ENCODE measurements at places on chromosomes 4 and X.

- no peak for DNase-seq
Observed at GRCh38 chrX:18861511-18861910, 122.4 kb downstream of the PHKA2 start.

- no peak for DNase-seq
Observed at GRCh38 chr4:166823848-166824247, 410.4 kb downstream of the SPOCK3 start.

DNA sequence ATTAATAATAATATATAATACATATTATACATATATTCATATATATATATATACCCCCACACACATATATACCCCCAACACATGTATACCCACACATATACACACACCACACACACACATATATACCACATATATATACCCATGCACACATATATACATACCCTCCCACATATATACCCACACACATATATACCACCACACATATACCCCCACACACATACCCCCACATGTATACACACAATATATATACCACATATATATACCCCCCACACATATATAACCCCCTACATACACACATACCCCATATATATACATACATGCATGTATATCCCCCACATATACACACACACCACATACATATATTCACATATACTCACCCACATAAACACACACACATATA is 52.0 kb downstream of the NSG1 start:
- DNase-seq: no peak

DNA sequence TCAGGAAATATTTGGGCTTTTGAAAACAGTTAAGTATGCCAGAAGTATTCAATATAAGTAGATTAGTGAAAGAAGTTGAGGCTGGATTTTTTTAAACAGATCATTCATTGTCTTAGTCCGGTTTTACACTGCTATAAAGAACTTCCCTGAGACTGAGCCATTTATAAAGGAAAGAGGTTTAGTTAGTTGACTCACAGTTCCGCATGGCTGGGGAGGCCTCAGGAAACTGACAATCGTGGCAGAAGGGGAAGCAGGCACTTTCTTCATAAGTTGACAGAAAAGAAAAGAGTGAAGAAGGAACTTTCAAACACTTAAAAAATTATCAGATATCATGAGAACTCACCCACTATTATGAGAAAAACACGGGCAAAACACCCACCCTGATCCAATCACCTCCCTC is 31.1 kb upstream of the CYLC1 start:
- DNase-seq: no peak

GRCh38 chrX:119194621-119195020 is 41.5 kb upstream of the PGRMC1 start:
- no peak for DNase-seq

DNA sequence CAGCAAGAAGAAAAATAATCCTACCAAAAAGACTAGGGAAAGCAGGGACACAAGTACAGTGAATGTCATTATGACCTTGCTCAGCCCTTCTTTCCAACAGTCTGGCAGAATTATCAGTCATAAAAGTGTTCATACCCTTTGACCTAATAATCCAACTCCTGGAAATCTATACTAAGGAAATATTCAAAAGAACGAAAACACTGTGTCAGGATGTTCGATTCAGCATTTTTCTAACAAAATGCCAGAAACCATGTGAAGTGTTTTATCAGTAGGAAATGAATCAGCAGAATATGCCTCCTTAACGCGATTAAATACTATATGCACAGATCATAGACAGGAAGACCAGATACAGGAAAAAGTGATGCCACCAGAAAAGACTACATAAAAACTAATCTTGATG is 16.2 kb upstream of the S100G start:
- no peak for DNase-seq

DNA sequence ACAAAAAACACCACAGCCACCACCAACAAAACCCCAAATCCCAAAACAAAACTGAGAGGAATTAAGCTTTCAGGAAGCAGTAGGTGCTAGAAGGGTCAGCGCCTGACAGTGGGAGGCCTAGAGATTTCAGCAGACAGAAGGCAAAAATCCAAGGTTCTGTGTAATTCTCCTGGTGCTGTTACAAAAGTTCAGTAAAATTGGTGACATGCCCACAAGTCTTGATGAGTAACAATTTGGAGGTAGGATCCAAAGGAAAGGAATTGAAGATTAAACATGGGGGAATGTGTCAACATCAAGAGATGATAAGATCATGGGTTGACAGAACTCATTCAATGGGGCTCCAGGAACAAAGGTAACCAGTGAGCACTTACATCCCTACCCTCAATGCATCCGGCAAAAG is 653.8 kb upstream of the CPEB2 start:
- no peak for DNase-seq

GRCh38 chrX:153554519-153555167 is 37.2 kb downstream of the ATP2B3 start:
- no peak for DNase-seq

DNA sequence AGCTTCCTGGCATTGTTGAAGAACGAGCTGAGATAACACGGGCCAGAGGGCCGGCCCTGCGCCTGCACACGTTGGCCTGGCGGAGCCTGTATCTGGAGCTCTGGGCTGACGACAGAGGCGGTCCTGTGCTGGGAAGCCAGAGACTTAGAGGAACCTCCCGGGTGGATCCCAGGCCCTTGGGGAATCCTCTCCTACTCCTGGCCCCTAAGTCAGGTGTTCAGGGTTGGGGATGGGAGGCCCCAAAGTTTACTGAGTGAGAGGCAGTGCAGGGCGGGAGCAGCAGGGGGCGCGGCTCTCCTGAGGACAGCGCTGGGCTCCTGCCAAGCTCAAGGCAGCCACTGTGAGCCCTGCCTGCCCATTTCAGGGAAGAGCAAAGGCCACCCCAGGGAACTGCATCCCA is 2.5 kb upstream of the HTRA3 start:
- no peak for DNase-seq

GRCh38 chr4:28357990-28358389 is 1497.3 kb downstream of the STIM2 start:
- no peak for DNase-seq

DNA sequence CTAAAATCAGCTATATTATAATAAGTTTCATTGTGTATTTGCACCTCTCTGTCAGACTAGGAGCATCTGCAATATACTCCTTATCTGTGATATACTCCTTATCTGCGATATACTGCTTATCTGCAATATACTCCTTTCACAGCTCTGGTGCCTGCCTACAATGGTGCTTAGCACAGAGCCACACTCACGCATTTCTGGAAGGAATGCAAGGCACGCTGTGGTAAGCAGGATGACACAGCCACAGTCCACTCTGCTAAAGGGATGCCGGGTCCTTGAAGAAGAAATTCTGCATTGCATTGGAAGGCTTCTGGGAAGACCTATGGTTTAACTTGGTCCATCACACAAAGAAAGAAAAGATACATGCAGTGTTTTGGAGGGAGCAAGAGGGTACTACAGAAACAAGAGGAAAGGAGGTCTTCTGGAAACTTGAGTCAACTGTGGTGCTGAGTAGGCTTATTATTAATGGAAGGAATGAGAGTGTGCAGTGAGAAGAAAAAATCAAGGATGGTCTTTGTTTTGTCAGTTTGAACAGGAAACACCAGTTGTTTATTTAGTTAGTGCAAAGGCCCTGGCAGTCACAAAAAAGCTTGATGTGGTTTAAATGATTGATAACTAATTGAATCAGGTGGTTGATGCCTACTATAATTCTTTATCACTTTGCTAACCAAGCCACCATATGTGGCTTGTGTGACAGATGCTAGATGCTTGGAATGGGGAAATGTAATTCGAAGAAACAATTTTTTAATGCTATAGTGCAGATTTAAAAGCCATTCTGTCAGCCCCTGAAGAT is 342.3 kb downstream of the GRXCR1 start:
- no peak for DNase-seq

- DNase-seq: no peak
Observed at GRCh38 chr4:153019906-153020305, 83.8 kb downstream of the FHDC1 start.

DNA sequence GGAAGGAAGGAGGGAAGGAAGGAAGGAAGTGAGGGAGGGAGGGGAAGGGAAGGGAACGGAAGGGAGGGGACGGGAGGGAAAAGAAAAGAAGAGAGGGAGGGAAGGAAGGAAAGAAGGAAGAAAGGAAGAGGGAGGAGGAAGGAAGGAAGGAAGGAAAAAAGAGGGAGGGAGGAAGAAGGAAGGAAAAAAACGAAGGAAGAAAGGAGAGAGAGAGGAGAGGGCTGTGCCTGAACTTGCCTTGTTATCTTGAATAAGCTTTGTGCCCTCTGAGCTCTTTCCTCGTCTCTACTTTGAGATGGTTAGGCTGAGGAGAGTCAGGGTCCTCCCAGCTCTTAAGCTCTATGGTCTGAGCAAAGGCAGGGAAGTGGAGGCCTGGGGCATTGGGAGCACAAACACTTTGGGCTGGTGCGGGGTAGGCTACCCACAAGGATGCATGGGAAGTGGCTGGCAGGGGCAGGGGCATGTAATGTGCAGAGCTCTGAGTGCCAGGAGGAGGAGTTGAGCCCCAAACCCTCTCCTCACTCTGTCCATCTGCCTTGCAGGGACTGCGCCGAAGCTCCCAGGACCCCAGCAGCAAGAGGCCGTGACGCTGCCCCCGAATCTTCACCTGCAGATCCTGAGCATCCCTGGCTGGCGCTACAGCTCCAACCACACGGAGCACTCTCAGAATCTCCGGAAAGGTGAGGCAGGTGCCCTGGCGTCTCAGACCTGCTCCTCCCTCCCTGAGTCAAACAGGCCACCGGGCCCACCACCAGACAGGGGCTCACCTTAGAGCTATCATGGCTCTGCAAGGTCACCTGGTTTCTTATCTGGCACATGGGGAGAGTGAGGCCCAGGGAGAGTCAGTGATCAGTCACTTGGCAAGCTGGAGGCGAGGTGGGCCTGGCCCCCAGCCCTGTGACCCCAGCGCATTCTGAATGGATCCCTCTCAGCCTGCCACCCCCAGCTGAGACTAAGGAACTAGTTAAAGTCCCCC is 26.5 kb upstream of the MRFAP1 start:
- no peak for DNase-seq

DNA sequence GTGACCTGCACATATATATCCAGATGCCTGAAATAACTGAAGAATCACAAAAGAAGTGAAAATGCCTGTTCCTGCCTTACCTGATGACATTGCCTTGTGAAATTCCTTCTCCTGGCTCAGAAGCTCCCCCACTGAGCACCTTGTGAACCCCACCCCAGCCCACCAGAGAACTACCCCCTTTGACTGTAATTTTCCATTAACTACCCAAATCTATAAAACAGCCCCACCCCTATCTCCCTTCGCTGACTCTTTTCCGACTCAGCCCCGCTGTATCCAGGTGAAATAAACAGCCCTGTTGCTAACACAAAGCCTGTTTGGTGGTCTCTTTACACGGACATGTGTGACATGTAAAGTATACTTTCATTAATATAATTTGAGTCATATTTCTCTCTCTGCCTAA is 320.3 kb upstream of the TECRL start:
- DNase-seq: no peak

DNA sequence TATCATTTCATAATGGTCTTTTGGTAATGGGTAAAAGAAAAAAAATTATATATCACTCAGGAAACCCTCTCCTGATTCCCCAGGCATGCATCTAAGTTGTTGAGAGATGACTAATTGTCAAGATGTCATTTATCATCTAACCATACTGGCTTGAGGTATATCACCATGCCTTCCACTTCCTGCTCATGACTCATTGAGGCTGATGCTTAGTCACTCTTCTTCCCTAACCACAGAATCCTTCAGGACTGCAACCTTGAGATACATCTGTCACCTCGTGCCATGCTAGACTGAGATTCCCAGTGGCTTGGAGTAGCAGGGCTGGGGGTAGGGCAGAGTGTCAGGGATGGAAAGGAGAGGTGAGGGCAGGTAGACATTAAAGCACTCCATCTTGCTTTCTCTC is 782.5 kb upstream of the INTU start:
- no peak for DNase-seq

DNA sequence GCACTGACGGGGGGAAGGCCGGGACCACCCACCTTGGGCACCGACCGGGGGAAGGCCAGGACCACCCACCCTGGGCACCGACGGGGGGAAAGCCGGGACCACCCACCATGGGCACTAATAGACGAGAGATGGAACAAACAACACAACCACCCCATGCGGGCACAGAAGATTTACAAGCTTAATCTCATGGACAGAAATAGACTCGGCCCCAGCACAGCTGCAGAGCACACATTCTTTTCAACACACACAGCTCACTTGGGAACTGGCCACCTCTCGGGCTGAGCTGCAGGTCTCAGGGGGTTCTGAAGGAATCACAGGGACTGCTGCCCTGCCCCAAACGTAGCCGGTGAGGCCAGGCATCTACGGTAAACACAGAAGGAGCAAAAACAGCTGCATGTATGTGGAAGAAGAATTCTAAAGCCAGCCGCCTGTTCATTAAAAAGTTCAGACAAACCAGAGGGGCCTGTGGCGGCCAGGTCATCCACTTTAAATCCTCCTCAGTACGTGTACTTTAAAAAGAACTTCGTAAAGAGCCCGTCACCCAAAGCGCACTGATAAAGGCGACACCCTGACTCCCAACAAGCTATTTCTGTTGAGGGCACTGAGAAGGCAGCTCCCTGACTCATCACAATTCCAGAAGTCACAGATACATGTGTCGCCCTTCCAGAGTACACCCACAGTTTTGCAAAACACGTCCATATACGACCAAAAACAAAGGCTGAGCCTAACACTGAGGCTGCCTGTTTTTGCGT is 17.7 kb downstream of the PPP2R3B start:
- DNase-seq: no peak

DNA sequence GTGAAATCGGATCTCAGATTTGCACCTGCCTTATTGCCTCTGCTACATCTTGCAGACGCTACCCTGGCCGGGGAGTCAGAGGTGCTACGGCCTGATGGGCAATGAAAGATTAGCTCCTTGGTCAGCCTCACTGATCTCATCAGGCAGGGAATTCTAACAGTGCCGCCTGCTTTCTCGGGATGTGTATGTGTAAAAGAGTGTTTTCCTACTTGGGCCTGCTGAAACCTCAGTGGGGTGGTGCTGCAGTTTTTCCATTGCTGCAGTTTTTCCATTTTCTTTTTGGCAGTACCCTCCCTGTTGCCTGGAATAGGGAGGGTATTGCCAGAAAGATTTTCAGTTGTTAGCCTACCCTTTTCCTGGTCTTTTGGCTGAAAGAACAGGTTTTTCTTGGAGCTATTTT is 117.5 kb downstream of the CDKL5 start:
- DNase-seq: no peak

Measured in left forelimb (tissue), 1 donor.